ENCODE measurements at places on chromosomes 6 and 20.

DNA sequence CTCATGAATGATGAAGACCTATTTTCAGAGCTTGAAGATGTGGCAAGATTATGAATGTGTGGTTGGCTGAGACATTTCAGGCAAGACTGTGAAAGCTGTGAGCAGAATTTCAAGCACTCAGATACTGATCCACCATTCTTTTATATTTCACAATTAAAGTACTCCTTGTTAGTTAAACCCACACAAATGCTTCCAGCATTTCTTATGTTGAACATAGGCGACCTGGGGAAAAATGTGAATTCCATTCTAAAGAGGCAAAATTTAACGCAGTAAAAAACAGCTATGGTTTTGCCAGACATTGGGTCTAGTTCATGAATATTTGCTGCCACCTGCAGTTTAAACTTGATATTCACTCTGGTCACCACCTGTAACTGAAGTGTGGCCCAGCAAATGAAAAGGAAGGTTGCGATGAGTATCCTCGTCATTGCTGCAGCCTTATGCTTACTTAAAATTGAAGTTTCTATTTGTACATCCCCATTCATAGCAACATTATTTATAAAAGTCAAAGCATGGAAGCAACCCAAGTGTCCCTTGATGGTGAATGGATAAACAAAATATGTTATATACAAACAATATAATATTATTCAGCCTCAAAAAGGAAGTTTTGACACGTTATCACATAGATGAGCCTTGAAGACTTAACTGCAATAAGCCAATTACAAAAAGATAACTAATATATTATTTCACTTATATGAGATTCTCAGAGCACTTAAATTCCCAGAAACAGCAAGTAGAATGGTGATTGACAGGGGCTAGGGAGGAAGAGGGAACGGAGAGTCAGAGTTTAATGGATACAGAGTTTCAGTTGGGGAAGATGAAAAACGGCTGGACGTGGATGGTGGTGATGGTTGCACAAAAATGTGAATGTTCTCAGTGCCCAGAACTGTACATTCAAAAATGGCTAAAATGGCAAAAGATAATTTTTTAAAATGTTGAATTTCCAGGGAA is 32.4 kb upstream of the FAM184A start:
- ATAC-seq = peak; percentile 70

GRCh38 chr20:63708301-63709148 is 686 bp downstream of the ZGPAT start:
- peak; percentile 8 for ATAC-seq

DNA sequence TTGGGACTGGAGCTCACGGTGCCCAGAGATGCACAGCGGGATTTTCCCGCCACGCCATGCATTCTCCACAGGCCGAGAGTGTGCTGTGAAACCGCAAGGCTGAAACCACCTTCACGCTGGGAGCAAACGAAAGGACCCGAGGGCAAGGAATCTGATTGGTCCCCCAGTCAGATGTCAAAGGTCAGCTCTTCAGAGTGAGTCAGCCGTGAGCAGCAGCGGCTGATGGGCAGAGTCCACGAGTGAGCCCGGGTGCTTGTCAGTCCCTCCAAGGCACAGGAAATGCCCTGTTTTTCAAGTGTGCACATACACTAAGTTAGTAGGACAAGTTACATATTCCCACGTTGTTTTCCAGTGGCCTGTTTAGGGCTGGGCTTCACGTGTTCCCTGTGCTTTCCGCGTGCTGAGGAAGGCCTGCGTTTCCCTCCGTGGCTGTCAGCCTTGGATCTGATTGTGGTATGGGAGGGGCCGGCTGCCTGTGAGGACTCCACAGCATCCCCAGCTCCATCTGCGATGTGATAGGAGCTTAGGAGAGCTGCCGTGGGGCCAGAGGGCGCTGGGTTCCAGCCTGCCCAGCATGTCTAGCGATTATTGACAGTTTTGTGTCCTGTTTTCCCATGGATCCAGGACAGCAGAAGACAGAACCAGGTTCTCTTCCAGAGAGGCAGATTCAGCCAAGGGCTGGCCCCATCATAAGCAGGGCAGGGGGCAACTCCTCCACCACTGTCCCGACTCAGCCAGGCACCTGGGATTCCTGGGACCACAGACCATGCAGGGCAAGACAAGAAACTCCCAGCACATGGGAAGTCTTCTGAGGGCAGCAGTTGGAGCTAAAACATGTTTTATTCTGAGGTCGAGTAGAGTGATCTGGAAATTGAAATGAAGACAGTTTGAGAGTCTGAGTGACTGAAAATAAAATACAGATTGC is 38.2 kb upstream of the FRMD1 start:
- ATAC-seq = peak; percentile 13

DNA sequence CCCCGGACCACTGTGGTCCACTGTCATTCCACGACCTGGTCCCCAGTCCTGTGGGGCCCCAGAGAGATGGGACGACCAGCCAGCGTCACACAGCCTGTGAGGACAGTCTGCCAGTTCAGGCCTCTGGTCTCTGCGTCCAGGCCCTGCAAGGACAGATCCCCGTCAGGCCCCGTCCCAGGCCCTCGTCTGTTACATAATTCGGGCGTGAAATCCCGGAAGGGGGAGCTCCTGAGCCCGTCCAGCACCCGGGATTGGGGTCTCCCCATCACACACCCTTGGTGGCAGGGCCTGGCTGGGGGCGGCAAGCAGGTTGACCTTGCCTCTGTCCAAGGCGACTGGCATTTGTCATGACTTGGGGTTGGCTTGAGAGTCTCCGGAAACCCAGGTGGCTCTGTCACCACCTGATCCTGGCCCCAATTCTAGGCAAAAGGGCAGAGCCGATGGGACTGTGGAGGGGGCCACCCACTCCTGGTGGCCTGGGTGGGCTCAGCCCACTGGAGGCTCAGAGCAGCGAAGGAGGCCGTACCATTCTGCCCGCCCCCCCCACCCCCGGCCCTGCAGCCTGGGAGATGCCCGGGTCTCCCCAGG is 73.8 kb upstream of the GATA5 start:
- no peak for ATAC-seq

DNA sequence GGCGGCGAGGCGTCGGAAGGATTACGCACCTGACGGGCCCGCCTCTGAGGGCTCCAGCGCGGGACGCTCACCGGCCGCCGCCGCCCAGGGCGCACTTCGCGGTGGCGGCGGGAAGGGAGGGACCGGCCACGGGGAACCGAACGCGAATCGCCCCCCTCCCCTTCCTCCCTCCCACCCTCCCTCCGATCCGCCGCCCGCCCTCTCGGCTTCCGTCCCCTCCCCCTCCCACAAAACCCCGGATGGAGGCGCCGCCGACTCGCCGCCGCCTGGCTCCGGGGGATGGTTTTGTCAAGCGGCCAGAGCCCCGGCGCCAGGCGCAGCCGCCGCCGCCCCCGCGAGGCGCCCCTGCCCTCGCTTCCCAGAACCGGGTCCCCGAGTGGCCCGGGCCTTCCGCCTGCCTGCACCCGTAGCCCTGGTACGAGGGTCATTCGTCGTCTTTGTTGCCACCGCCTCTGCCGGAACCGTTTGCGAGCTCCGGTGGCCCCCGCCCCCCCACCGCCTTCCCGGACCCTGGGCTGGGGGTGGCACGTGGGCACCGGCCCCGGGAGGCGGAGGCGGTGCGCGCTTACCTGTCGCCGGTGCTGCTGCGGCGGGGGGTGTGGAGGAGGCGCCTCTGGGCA is 398 bp downstream of the ZBTB2 start:
- ATAC-seq = peak; percentile 31

GRCh38 chr20:63226042-63226943 is 9.4 kb upstream of the BIRC7 start:
- no peak for ATAC-seq

- no peak for ATAC-seq
Measured at GRCh38 chr6:13190376-13190775, 138.0 kb downstream of the TBC1D7 start.

- ATAC-seq = peak; percentile 96
Measured at GRCh38 chr20:61387204-61387953, 135.3 kb downstream of the CDH4 start.

GRCh38 chr6:169229615-169230321 is 23.9 kb downstream of the THBS2 start:
- ATAC-seq = no peak

DNA sequence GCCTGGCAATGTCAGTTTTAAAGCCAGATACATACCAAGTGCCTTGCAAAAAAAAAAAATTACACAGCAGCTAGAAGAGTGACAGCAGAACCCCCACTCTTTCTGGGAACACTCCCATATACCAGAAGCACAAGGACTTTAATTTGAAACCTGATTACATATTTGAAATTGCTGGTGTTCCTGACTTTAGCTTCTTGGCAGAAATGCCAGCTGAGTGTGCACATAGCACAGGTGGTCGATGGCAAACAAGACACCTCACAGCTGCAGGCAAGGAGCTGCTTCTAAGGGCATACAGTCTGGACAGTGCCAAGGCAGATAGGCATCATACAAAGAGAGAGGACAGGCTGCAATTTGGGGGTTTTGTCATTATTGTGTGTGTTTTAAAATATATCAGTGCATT is 150.7 kb upstream of the SGK1 start:
- ATAC-seq = no peak

DNA sequence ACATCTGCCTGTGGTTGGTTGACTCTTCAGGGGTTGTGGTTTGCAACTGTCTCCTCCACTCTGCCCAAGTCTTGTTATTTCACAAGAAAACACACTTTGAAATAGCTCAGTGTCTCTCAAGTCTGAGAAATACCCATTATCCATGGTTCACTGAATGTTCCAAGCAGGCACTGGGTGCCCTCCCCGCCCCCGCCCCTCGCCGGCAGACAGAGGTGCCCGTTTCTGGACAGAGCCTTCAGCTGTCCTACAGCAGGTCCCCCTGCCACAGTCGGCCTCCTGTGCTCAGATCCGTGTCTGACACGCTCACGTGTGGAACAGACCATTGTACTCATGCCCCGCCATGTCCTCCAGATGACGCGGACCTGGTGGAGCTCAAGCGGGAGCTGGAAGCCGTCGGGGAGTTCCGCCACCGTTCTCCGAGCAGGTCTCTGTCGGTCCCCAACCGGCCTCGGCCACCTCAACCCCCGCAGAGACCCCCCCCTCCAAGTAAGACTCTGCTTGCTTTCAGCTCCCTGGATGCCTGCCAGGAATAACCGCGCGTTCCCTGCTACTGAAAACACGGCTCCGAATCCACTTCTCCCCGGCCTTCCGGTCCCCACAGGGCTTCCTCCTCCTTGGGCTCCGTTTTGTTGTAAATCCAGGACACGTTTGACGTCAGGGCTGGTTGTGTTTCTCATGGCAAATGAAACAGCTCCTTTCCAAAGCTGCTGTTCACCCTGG is 81.4 kb downstream of the SERAC1 start:
- no peak for ATAC-seq

DNA sequence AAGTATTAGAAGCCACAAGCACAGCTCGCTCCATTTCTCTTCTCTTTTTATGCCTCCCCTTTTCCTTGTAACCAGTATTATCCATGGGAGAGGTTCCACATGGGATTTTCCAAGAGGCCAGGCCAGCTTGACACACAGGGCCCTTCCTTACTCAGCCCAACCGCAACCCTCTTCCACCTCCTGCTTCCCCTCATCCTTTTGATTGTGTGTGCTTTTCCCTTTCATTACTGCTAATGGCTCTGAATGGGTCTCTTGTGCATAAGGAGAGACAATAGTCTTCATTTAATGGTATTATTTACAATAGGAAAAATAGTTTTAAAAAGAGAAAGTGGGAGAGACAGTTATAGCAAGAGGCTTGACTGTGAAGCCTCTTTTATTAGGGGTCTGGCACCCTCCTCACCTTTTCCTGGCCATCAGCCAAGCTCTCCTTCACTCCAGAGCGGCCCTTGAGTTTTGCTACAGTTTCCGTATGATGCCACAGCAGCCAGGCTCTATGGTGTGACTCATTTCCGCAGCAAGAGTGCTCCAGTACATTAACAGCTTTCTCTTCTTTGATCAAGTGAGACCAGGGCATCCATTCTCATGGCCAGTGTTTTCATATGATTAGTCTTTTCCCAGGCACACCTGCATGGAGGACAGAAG is 579.5 kb downstream of the TFAP2B start:
- no peak for ATAC-seq

- no peak for ATAC-seq
Measured at GRCh38 chr20:40781327-40782042, 92.4 kb upstream of the MAFB start.

DNA sequence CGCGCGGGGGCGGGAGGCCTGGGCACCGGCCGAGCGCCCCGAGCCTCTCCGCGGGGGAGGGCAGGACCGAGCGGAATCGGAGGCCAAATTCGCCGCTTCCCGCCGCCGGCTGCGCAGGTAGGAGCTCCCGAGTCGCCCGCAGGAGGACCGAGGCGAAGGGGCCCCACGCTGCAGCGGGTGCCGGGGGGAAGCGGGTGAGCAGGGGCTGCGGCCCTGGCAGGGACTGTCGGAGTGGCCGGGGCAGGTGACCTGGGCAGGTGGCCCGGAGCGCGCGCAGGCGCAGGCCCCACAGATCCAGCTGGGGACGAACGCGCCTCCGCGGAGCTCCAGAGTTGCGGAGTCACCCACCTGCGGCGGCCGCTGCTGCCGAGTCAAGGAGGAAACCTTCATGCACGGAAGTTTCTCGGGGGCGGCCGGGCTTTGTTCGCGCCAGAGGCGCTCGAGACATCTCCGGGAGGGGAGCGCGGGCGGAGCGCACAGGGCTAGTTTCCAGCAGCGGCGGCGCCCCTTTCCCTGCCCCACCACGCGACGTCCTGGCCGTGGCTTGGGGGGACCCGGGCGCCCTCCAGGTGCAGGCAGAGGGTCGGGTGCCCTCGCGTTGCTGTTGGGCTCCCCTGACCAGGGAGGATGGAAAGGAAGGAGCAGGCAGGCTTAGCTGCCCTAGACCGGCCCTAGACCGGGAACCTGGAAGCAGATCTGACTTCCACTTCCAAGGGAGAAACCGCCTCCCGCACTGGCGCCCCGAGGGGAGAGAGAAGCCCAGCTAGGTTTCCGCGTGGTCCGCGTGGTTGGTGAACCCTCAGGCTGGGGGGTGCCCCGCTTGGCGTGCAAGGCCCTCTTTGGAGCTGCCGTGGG is 590 bp downstream of the SLCO4A1 start:
- peak; percentile 1 for ATAC-seq

DNA sequence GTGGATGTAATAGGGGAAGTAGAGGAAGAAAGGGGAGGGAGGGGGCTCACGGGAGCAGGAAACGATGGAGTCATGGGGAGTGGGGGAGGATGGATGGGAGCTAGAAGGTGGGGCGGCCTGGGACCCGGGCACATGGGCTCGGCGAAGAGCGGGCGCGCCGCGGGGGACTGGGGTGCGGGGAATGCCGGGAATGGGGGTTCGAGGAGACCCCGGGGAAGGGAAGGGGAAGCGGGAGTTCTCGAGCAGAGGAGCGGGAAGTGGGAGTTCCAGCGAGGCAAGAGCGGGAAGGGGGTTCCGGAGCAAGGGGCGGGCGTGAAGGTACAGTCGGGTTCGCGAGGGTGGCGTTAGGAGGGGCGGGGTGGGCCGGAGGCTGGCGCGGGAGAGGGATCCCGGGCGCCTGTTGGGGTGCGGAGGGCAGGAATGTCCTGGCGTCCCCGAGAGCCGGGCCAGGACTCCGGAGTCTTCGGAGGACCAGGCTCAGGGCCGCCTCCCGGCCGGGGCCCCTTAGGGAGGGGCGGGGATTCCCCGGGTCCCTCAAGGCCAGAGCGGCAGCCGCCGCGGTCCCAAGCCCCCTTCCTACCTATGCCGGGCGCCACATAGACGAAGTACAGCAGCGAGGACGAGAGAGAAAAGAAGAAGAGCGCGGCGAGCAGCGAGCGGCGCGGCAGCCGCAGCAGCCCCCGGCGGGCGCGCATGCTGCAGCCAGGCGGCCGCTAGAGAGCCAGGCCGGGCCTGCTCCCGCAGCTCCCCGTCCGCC is 504 bp downstream of the B4GALT5 start:
- ATAC-seq = peak; percentile 40

Data from esophagus mucosa (tissue), 1 donor.